ENCODE measurements at places on chromosomes 12 and 14. TPM values are rescaled to one million over a fixed set of nuclear protein-coding genes. Genes with fewer than 3 reads are reported as not detected.
A peak's percentile ranks its signal among the peaks of the same experiment; 100 is the strongest.

The KLHL33 gene
- not detected for total RNA-seq

The RPL10L gene
- not detected for total RNA-seq

The SLC6A13 gene
- total RNA-seq, result 0.27 TPM

The ARPC3 gene
- total RNA-seq, result 146 TPM

DNA sequence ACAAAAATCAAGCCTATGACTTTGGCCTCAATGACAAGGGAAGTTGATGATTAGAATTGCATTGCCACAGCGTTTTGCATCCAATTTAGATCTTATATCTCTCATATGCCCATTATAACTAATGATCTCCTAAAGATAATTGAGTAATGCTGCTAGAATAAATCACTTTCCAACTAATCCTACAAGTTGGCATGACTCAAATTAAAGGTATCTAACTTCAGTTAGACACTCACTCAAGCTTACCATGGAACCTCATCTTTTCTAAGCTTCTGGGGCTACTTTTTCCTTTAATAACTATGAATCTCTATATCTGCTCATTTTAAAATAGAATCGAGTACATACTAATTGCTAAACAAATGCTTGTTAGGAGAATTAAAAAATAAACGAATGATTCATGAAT lies 427.8 kb downstream of the BTG1 start:
- no peak for DNase-seq

GRCh38 chr12:92143686-92144630 lies 1.7 kb downstream of the BTG1 start:
- DNase-seq, result peak; percentile 60

DNA sequence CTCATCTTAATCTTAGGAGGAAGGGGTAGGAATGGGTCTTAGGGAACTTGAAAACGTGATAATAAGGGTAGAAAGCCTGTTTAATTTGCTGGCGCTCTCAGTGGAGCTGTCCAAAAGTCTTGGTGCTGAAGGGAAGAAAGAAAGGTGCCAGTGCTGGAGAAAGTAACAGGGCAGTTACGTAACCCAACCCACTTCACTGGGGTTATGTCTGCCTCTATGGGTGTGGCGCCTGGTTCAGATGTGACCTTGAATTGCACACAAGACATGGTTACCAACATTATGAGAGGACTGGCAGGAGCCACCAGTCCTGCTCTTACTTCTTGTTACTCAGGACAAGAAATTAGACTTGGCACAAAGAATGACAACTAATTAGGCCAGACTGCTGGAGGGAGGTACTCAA lies 18.6 kb upstream of the GPATCH2L start:
- peak; percentile 39 for DNase-seq

DNA sequence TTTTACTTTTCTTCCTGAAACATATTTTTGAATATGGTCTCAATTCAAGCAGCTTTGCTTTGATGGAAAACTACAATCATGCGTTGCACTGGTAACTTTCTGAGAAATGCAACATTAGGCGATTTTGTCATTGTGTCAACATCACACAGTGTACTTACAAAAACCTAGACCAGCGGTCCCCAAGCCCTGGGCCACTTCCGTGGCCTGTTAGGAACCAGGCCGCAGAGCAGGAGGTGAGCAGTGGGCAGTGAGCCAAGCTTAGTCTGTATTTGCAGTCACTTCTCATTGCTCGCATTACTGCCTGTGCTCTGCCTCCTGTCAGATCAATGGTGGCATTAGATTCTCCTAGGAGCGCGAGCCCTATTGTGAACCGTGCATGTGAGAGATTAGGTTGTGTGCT lies 163.7 kb upstream of the NOVA1 start:
- no peak for DNase-seq

GRCh38 chr12:106736051-106736957 lies 38.2 kb upstream of the RIC8B start:
- DNase-seq, result no peak

DNA sequence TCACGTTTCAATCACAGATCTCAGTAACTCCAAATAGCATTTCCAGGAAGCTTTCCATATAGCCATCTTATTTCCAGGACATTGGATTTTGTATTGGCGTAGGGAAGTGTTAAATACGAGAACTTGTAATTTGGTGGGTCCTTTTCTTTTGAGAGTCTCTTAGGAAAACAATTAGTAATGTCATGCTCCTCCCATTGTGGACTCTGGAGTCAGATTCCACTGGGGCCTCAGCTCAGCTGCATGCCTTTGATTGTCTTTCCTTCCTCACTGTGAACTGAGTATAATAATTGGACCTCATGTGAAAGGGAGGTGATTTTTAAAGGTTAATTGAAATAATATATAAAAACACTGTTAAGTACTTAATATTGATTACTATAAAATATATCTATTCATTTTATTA lies 462.6 kb downstream of the NPAS3 start:
- DNase-seq, result no peak

GRCh38 chr12:85138833-85139232 lies 102.7 kb downstream of the LRRIQ1 start:
- no peak for DNase-seq

DNA sequence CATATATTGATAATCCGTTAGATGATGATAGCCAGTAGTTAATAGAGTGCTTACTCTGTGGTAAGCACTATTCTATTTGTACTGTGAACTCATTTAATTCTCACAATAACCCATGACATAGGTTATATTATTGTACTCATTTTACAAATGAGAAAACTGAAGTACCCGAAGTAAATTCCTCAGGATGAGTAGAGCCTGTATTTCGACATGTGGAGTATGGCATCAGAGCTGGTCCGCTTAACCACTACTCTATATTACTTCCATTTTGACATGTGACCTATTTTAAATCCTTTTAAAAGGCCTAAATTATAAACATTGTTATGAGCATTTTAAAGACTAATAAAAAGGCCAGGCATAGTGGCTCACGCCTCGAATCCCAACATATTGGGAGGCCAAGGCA lies 8.0 kb upstream of the RAP1B start:
- no peak for DNase-seq

GRCh38 chr12:47995981-47996401 lies 8.3 kb downstream of the COL2A1 start:
- no peak for DNase-seq

DNA sequence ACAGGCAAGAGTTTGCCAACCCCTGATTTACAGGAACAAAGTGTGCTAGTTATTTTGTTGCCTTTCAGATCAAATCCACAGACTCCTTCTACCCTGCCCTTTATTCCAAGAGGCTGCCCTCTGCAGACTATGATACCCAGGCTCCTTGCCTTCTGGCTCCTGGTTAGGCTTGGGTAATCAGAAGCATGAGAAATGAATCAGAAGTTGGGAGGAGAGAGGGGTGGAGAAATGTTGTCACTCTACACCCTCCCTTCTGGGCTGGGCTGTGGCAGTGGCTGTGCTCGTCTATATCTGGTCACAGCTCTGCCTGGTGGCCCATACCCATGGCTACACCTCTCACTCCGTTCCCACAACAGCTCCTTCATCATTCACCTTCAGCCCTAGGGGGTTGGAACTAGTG lies 204.6 kb upstream of the PLXNC1 start:
- DNase-seq, result no peak

Data from neural crest cell (in vitro differentiated cells).